ENCODE measurements at places on chromosomes 1 and 21.

DNA sequence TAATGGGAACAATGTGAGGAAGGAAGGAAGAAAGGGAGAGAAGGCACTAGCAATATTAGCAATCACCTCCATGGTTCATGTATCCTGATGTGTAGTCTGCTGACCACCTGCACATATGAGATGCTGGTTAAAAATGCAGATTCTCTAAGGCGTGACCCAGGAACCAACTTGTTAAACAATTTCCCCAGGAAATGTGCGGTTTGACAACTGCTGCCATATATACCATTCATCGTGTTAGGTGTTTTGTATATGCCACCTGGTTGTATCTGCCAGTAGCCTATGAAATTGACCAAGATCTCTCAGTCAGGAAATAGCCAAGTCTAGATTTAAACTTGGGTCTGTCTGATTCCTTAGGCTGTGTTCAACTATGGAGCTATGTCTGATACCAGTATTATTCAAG, 4.1 kb downstream of the SEMA4A start:
- no peak for DNase-seq

DNA sequence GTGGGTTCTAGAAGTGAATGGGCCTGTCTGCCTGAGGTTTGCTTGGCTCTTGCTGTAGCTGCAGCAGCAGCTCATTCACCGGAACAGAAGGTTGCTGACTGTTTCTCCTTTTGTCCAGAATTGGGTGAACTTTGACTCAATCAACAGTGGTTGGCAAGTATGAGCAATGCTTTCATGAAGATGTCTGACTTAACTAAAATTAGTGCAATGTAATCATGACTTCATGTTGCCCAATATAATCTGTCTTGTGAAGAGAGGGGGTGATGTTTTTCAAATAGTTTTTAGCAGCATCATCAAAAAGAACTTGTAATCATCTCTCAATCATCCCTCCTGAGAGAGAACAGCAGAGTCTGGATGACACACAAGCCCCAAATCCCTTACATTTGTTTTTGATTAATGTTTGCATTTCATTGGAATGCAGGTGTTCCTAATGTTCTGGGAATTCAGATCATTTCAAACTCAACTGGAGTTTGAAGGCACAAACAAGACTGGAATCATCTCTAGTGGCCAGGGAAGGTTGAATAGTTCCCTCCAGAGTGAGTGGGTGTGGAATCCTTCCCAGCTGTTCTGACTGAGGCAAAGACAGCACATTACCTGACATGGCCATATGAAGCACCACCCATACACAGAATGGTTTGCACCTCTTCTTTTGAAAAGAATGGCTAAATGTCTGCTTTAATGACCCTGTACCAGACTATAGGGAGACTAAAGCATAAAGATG, 82.9 kb downstream of the HLX start:
- DNase-seq = peak; percentile 91

GRCh38 chr1:169943963-169944526, 50.3 kb upstream of the SCYL3 start:
- DNase-seq = no peak

- DNase-seq = no peak
These were observed 21.4 kb upstream of the LSM10 start for GRCh38 chr1:36419140-36419539.

DNA sequence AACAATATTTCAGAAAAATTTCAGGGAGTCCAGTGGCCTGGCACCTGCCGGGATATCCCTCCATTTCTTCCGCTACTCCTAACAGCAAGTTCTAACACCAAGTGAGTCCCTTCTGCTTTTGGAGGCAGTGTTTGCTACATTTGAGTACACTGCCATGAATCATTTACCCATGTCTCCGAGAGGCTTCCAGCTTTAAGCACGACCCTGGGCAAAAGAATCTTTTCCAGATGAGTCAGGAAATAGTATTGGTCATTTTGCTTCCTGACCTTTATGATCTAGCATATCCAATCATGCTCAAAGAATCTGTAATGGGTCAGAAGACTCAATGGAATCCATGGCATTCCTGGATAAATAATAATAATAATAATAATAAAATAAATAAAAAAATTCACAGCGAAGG, 60.7 kb upstream of the FMN2 start:
- peak; percentile 84 for DNase-seq

DNA sequence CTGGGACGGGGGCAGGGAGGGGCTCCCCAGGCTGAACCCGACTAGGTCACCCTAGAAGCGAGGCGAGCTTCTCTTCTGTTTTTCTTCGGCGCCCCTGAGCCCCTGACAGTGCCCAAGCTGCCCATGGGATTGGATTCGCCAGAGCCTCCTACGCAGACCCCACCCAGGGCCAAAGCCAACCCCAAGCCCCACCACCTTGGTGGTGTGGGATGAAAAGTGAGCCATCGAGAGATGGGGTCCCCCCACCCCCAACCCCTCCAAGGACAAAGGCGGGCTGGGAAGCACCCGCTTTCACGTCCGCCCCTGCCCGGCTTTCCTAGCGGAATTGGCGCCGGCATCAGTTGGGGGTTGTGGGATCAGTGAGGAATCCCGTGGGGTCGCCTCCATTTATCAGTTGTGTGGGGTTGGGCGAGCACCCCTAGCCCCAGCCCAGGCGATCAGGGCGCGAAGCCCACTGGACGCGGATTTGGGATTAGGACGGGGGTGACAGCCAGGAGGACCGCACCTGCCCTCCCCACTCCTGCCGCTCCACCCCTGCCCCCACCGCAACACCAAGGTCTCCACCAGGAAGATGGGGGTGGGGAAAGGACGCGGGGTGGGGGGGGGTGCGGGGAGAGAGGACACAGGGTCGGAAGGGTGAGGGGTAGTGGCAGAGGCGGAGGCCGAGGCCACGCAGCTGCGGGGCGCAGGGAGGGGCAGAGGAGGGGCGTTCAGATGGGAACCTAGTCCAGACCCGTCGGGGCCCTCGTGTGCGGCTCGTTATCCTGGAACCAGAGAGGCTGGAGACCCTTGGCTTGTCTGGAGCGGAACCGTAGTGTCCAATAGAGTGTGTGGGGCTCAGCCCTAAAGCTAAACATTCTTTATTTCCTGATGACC, 4.4 kb downstream of the TSPEAR start:
- DNase-seq = no peak

- no peak for DNase-seq
These were observed 30.9 kb downstream of the KCTD3 start for GRCh38 chr1:215597961-215598360.

- peak; percentile 2 for DNase-seq
These were observed 186.6 kb downstream of the GRIK1 start for GRCh38 chr21:29753216-29753615.

GRCh38 chr1:156773607-156774006, 6.3 kb downstream of the PRCC start:
- DNase-seq = no peak

DNA sequence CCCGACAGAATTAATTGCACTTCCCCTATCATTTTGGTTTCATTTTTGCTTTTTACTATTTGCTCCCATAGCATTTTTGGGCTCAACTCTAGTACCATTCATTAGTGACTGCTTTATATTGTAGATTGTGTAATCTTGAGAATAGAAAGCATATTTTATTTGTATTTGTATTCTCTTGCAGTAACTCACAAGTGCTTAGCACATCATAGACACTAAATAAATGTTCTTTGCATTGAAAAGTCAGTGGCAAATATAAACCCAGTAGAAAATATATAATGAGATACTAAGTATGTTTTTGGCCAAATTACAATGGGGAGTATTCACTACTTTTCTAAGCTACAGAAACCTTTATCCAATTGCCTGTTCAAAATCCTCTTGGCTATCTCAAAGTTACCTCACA, 359.7 kb upstream of the CAMK1G start:
- no peak for DNase-seq

- DNase-seq = no peak
These were observed 12.3 kb downstream of the MAN1C1 start for GRCh38 chr1:25628741-25629421.

GRCh38 chr1:6546326-6546725, 8.0 kb downstream of the NOL9 start:
- DNase-seq = no peak

Data from fibroblast of villous mesenchyme (primary cell).